ENCODE measurements at places on chromosomes 6 and 20.

DNA sequence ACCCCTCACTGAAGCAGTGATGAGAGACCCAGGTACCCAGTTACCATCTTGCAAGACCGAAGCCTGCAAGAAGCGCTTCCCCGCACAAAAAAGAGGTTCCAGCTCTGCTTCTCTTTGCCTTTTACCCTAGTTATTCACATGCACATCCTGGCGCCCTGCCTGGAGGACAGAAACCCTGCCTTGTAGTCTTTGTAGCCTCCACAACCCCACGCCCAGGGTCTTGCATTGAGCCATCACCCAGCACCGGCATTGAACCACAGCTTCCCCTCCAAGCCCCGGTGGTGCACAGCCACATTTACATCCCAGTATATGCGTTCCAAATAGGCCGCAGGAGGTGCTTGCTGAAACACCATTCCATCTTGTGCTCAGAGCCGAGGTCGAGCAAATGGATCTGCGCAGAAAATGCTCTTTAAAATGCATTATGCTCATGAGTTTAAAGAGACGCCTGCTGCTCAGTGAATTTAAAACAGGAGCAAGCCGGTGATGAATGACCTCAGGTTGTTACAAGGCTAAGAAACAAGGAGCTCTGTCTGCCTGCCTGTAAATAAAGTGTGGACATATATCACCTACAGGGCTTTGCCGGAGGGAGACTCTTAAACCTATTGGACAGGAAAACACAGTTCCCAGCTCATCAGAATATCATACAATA lies 61.7 kb downstream of the GNAS-AS1 start:
- no peak for DNase-seq

- DNase-seq: no peak
Observed at GRCh38 chr6:37575221-37575620, 75.5 kb upstream of the CCDC167 start.

DNA sequence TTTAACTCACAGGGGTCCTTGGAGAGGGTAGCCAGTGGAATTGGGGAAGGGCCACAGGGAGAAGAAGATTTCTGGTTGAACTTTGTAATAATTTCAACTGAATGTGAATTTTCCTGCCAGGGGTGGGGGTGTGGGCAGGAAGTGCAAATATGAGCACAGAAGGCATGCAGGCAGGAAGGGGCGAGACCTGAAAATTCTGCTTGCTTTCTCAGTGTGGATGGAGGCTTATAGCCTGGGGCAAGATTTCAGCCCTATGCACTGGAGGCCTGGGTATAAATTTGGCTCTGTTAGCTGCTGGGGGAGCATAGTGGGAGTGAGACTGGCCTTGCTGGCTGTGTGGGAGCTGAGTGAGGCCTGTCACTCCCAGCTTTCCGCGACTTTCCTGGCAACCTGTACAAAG lies 54.4 kb downstream of the PERP start:
- no peak for DNase-seq

DNA sequence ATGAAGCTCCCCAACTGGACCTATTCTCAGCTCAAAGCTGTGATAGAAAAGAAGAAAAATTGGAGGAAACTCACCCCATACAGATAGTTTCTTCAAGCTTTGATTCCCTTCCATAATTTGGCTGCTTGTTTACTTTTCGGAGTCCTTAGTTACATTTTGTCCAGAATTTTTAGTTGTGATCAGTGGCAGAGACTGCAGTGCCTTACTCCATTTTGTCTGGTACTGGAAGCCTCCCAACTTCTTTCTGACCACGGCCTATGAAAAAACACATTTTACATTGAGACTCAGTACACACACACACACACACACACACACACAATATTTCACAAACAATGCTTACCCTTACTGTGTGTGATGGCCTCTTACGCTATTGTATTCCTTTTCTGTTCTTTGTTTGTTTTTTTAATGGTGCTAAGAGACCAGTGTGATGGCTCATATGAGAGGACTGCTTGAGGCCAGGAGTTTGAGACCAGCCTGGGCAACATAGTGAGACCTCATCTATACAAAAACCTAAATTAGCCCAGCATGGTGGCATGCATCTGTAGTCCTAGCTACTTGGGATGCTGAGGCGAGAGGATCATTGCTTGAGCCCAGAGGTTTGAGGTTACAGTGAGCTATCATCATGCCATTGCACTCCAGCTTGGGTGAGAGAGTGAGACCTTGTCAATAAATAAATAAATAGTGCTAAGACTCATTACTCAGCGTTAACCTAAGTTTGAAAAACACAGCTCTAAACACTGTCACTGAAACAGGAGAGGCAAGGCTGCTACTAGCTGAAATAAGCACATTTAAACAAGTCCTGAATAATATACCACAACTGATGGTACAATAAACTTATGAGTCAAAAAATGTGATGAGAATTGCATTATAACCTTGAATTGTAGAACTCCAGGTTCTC lies 13.8 kb upstream of the RNF8 start:
- DNase-seq: no peak

GRCh38 chr20:9427430-9428291 lies 86.7 kb upstream of the LAMP5 start:
- no peak for DNase-seq

GRCh38 chr6:18330548-18331081 lies 56.5 kb upstream of the RNF144B start:
- DNase-seq: no peak

DNA sequence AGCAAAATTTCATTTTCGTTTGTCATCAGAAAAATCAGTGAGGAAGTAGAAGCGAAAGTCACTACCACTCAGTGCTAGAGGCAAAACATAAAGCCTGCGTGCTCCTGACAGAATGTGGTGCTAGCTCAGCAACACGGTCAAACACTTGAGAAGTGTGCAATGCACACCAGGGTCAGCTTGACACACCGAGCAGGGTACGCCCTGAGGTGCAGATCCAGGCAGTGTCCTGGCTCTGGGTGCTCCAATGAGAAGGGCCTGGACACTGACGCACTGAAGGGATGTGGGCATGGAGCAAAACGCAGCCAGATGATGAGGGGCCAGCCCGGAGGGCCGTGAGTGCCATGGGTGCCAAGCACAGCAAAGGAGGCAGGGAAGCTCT lies 5.9 kb downstream of the RNASET2 start:
- no peak for DNase-seq

- DNase-seq: no peak
Observed at GRCh38 chr20:21100578-21101452, 5.3 kb downstream of the LINC00237 start.

DNA sequence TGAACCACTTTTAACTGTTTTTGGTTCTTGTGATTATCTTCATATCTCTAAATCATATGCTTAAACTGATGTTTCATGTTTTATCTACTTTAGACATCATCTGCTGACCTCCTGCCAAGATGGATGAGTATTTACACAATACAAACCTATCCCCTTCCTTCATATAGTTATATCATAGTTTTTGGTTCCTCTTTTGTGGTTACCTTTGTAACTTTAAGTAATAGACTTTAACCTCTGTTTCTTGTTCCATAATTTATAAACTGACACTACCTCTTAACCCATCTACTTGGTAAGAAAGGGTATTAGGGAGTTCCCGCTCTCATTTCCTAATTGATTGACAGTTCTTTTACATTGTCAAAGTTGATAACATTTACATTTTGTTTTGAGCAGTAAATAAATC lies 11.9 kb downstream of the PCMT1 start:
- DNase-seq: no peak

Measured in A172 (cell line).